ENCODE measurements at places on chromosomes 12 and 14. TPM values are rescaled to one million over a fixed set of nuclear protein-coding genes. Genes with fewer than 3 reads are reported as not detected.

Gene BCL2L14
- total RNA-seq = not detected

Gene SDS
- total RNA-seq = not detected

Gene CRIP1
- total RNA-seq = 11.1 TPM

Gene ISM2
- total RNA-seq = 0.13 TPM
